PC-3 (cell line): ENCODE measurements at places on chromosomes 2 and 18. TPM values are rescaled to one million over a fixed set of nuclear protein-coding genes. Genes with fewer than 3 reads are reported as not detected.

SERPINB10 gene
- 0.69 TPM in 1 of 2 replicates, not detected in the other for total RNA-seq

CREG2 gene
- total RNA-seq: 40.0 and 67.9 TPM in 2 replicates

USP37 gene
- 10.7 and 11.6 TPM in 2 replicates for total RNA-seq

DPYSL5 gene
- not detected in 2 replicates for total RNA-seq

CNOT9 gene
- 78.0 and 86.8 TPM in 2 replicates for total RNA-seq

RAB27B gene
- total RNA-seq: 10.3 and 13.2 TPM in 2 replicates

INHBB gene
- 223 and 269 TPM in 2 replicates for total RNA-seq

RNASEH1 gene
- 44.5 and 51.1 TPM in 2 replicates for total RNA-seq

MZT2A gene
- total RNA-seq: 202 and 223 TPM in 2 replicates

FN1 gene
- total RNA-seq: 220 and 248 TPM in 2 replicates

CXCR1 gene
- not detected in 2 replicates for total RNA-seq

NEU2 gene
- 4.0 and 4.5 TPM in 2 replicates for total RNA-seq

DNA sequence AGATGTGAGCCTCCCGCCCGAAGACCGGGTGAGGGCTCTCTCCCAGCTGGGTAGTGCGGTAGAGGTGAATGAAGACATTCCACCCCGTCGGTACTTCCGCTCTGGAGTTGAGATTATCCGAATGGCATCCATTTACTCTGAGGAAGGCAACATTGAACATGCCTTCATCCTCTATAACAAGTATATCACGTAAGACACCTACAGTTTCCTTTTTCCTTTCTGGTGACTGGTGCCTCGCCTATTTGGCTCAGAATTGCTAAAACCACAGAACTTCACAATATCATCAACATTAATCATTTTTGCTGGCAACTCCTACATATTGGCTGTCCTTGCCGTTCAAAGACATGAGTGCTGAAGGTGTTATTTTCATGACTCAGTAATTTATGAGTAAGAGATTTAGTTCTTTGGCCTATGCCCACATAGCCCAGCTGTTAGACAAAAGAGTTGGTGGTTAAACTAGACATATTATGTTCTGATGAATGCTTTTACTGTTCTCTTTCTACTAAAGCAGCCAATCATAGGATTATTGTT lies 2.2 kb downstream of the STAMBP start:
- H3K4me3 ChIP-seq: no peak overlapping the region
- H3K4me1 ChIP-seq: peaks cover 38% of the 10 kb centered on the region
- H3K27me3 ChIP-seq: no peaks in the 10 kb centered on the region
- H3K36me3 ChIP-seq: peaks cover 16% of the 10 kb centered on the region
- peak; percentile 89 for DNase-seq

DNA sequence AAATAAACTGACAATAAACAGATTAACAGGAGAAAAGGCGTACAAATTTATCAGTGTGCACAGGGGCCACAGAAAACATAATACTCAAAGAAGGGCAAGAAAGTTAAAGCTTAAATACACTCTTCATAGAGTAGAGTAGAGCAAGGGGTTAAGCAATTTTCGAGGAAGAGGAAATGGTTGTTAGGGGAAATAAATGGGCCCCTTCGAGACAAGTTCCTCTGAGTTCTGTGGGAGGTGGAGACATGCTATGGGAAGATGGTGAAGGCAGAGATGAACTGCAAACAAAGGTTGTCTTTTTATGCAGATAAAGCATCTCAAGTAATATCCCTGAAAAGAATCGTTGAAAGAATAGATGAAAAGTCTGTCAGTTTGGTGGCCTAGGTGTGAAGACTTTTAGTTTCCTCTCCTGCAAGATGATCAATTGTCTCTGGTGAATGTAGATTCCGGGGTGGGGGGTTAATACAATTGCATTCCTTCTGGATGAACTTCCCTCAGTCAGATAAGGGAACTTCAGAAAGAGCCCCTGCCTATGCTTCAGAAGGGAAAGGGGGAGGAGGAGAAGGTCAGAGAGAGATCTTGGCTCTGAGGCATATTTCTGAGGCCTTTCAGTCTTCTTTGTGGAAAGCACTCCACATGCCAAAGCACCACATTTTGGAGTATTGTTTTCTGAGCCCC lies 127.0 kb downstream of the METTL4 start:
- no peak for DNase-seq
- H3K27ac ChIP-seq: no peak overlapping the region
- no peaks in the 10 kb centered on the region for H3K27me3 ChIP-seq
- H3K4me1 ChIP-seq: peaks cover 11% of the 10 kb centered on the region
- H3K36me3 ChIP-seq: no peaks in the 10 kb centered on the region
- no peak overlapping the region for H3K4me3 ChIP-seq

- no peak overlapping the region for H3K4me3 ChIP-seq
- no peak for DNase-seq
- H3K4me1 ChIP-seq: peaks cover 15% of the 10 kb centered on the region
- no peaks in the 10 kb centered on the region for H3K27me3 ChIP-seq
- H3K27ac ChIP-seq: no peak overlapping the region
Observed at GRCh38 chr2:13596233-13596632, 879.5 kb downstream of the TRIB2 start.

DNA sequence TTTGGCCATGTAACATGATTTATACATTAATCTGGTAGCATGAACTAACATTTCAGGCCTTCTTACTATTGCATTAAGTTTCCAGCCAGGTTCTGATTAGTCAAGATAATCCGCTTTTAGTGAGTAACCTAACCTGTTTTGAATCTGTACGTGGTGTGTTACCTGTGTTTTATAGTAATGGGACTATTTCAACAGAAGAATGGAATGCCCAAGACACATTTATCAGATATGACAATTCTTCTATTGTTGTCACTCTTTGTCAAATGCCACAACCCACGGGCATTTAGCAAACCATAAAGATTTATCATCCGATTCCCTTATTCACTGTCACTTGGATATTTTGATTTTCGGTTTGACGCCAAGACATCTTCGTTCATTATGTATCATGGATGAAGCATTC lies 117.9 kb downstream of the ETAA1 start:
- H3K27ac ChIP-seq: peak overlapping the region; percentile 93
- no peaks in the 10 kb centered on the region for H3K27me3 ChIP-seq
- no peaks in the 10 kb centered on the region for H3K36me3 ChIP-seq
- peaks cover 26% of the 10 kb centered on the region for H3K4me1 ChIP-seq

GRCh38 chr2:26483957-26484565 lies 6.1 kb upstream of the OTOF start:
- H3K4me3 ChIP-seq: no peak overlapping the region
- H3K36me3 ChIP-seq: no peaks in the 10 kb centered on the region
- no peak for DNase-seq
- no peak overlapping the region for H3K27ac ChIP-seq

DNA sequence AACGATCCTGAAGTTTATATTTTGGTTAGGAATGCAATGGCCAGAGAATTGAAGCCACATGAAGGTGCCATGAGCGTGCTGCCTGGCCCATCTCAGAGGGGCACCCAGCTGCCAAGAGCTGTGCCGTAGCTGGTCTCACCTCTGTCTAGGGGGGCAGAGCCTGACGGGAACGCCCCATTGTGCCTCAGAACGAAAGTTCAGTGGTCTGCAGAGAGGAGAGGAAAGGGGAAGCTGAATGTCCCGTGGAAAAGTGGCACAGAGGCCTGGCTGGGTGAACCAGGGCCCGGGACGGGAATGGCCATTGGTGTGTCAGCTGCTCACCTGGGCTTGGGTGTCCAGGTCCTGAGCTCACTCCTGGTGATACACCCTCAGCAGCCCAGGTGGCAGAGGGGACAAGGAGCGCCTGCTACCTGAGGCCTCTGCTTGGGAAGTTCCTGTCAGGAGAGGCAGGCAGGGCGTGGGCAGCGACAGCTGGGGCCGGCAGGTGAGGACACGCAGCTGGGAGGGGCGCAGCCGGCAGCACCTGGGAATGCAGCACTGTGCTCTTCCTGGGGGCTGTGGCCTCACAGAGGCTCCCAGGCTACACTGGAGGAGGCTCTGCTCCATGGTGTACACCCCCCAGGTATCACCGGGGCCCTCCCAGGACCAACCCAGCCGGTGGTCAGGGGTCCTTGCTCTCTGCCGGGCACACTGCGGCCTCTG lies 67.3 kb downstream of the PARD6G start:
- no peak for DNase-seq
- H3K27ac ChIP-seq: no peak overlapping the region
- no peaks in the 10 kb centered on the region for H3K4me1 ChIP-seq
- no peak overlapping the region for H3K4me3 ChIP-seq

- no peaks in the 10 kb centered on the region for H3K27me3 ChIP-seq
- no peak for DNase-seq
- H3K36me3 ChIP-seq: no peaks in the 10 kb centered on the region
Observed at GRCh38 chr18:35085450-35086380, 44.5 kb downstream of the MAPRE2 start.

GRCh38 chr2:127410871-127411652 lies 7.2 kb upstream of the PROC start:
- peaks cover 55% of the 10 kb centered on the region for H3K4me1 ChIP-seq
- H3K27ac ChIP-seq: peak overlapping the region; percentile 62
- no peaks in the 10 kb centered on the region for H3K27me3 ChIP-seq
- H3K36me3 ChIP-seq: no peaks in the 10 kb centered on the region

- no peak overlapping the region for H3K4me3 ChIP-seq
- no peak for DNase-seq
- H3K4me1 ChIP-seq: no peaks in the 10 kb centered on the region
- H3K27me3 ChIP-seq: no peaks in the 10 kb centered on the region
Observed at GRCh38 chr2:220068846-220069245, 441.4 kb downstream of the SLC4A3 start.

GRCh38 chr2:167134381-167135072 lies 246.2 kb downstream of the XIRP2 start:
- H3K27ac ChIP-seq: peak overlapping the region; percentile 94
- DNase-seq: peak; percentile 92
- no peaks in the 10 kb centered on the region for H3K36me3 ChIP-seq

DNA sequence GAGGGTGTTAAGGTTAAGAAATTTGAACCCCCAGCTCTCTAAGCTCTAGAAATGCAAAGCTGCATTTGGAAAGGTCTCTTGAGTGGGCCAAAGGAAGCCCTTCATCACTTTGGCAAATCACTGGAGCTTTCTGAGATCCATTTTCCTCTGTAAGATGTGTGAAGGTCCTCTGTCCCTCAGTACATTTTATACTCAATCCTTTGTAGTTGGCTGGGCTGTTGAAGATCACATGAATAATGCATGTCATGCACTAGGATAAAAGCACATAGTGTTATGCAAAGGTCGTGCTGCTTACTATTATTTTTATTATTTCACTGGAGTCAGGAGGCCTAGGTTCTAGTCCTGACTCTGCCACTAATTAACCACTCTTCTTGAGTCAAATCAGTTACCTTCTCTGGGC lies 124.9 kb downstream of the FSHR start:
- no peak overlapping the region for H3K4me3 ChIP-seq
- H3K27me3 ChIP-seq: no peaks in the 10 kb centered on the region
- no peak for DNase-seq
- H3K27ac ChIP-seq: no peak overlapping the region
- no peaks in the 10 kb centered on the region for H3K36me3 ChIP-seq

DNA sequence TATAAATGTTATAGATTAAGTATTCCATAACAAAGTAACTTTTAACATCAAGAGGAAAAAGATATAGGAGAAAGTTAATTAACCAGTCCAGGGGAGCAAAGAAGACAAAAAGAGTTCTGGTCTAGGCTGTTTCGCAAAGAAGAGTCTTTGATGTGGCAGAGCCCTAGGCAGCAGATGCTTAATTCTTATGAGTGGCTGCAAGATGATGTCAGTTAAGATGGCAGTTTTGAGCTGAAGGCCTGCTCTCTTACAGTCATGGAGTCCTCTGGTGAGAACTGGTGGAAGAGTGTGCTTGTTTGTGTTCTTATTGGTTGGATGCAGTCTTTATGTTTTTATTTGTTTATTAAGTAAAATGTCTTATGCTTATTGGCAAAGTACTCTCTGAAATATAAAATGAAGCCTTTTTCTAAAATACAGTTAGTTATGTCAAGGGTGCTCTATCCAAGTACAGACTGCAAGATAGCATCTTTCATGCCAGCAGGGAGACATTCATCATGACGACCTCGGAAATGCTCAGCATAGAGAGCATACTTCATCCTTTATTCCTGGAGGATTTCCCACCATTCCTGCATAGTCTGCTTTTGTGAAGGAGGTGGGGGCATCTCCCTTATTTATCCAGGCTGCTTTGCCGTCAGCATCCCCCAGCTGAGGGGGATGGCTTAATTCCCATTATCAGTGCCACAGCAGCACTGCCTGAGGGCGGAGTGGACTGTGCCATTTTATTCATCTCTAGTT lies 38.9 kb upstream of the SERPINE2 start:
- H3K27me3 ChIP-seq: no peaks in the 10 kb centered on the region
- H3K27ac ChIP-seq: no peak overlapping the region
- no peak for DNase-seq
- no peaks in the 10 kb centered on the region for H3K36me3 ChIP-seq

GRCh38 chr2:73072129-73072395 lies 550 bp upstream of the SFXN5 start:
- peak overlapping the region; percentile 99 for H3K4me3 ChIP-seq
- H3K27me3 ChIP-seq: no peaks in the 10 kb centered on the region
- no peaks in the 10 kb centered on the region; the same call in 1 of the 2 replicates for H3K36me3 ChIP-seq
- H3K4me1 ChIP-seq: peaks cover 22% of the 10 kb centered on the region
- no peak overlapping the region for H3K27ac ChIP-seq

DNA sequence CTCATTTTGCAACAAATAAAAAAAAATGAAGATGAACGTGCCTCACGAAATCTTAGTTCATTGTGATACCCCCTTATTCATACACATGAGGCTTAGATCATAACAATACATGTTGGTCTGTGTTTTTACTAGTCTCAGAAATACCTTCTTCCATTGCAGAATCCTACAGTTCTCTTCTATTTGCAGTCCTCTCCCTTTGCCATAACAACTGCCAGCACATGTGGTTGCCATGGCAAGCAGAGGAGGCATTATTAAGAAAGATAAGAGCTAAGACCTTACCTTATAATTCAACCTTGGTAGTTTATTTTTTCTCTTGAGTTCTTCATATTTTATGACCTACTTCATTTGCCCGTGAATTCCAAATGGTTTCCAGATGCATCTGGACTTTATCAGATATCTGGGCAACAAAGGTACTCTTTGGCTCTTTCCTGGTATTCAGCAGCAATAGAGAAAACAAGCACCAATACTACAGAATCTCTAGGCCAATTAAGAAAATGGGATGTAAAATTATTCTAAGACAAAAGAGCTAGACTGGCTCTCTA lies 524.0 kb downstream of the CMPK2 start:
- no peak overlapping the region for H3K4me3 ChIP-seq
- H3K27me3 ChIP-seq: peaks cover 2% of the 10 kb centered on the region
- H3K27ac ChIP-seq: no peak overlapping the region
- no peak for DNase-seq
- H3K4me1 ChIP-seq: no peaks in the 10 kb centered on the region

- no peak overlapping the region for H3K27ac ChIP-seq
- no peaks in the 10 kb centered on the region for H3K4me1 ChIP-seq
- H3K27me3 ChIP-seq: no peaks in the 10 kb centered on the region
- DNase-seq: peak; percentile 71
- 0 out of 2 replicates have a peak, but pooled peaks cover 6% of the 10 kb centered on the region for H3K36me3 ChIP-seq
Observed at GRCh38 chr2:38835015-38835601, 40.6 kb downstream of the DHX57 start.

DNA sequence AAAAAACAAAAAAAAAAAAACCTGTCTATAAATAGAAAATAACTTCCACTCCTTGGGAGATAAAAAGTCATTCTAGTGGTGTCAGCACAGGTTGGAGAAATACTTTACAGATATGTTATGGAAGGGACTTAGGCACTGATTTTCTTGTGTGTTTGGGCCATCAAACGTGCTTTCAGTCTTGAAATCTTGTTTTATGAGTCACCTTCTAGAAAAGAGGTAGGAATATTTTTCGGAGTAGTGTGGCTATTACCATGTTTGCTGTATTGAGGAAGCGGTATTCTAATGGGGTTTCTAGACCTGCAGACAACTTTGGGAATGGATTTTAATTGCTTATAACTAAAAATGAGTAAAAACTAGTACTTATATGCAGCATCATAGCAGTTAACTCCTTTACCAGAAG lies 12.0 kb downstream of the HNMT start:
- no peak overlapping the region for H3K4me3 ChIP-seq
- no peaks in the 10 kb centered on the region for H3K36me3 ChIP-seq
- peak overlapping the region; percentile 80 for H3K27ac ChIP-seq
- H3K27me3 ChIP-seq: no peaks in the 10 kb centered on the region
- peaks cover 28% of the 10 kb centered on the region for H3K4me1 ChIP-seq
